ENCODE measurements at places on chromosomes 16 and 17. TPM values are rescaled to one million over a fixed set of nuclear protein-coding genes. Genes with fewer than 3 reads are reported as not detected.

NPIPA3 gene
- 0.56 TPM for total RNA-seq

ST6GALNAC1 gene
- total RNA-seq: not detected

RPGRIP1L gene
- 7.9 TPM for total RNA-seq

ATXN7L3 gene
- total RNA-seq: 38.3 TPM

ABCA8 gene
- total RNA-seq: 15.6 TPM

CCP110 gene
- total RNA-seq: 9.9 TPM

G6PC3 gene
- total RNA-seq: 24.1 TPM

CHST5 gene
- not detected for total RNA-seq

TBC1D3I gene
- under 0.01 TPM for total RNA-seq

NOG gene
- total RNA-seq: 3.2 TPM

MPDU1 gene
- total RNA-seq: 73.6 TPM

NAGS gene
- total RNA-seq: 6.4 TPM

TIMP2 gene
- 31.5 TPM for total RNA-seq

Measured in endothelial cell of coronary artery (primary cell).